ENCODE measurements at places on chromosomes 2 and 18. TPM values are rescaled to one million over a fixed set of nuclear protein-coding genes. Genes with fewer than 3 reads are reported as not detected.

- no peaks in the 10 kb centered on the region for H3K4me1 ChIP-seq
- peaks cover 3% of the 10 kb centered on the region for H3K27me3 ChIP-seq
- H3K36me3 ChIP-seq: peaks cover 9% of the 10 kb centered on the region
- no peak overlapping the region for H3K27ac ChIP-seq
Measured at GRCh38 chr18:31741097-31741735, 19.5 kb downstream of the SLC25A52 start.

- H3K36me3 ChIP-seq: no peaks in the 10 kb centered on the region
- no peaks in the 10 kb centered on the region for H3K4me1 ChIP-seq
- H3K27me3 ChIP-seq: peaks cover 1% of the 10 kb centered on the region
- no peak overlapping the region for H3K4me3 ChIP-seq
Measured at GRCh38 chr2:80001701-80002101, 302.9 kb downstream of the LRRTM1 start.

UNC80 gene
- 0.05 TPM for total RNA-seq

DNA sequence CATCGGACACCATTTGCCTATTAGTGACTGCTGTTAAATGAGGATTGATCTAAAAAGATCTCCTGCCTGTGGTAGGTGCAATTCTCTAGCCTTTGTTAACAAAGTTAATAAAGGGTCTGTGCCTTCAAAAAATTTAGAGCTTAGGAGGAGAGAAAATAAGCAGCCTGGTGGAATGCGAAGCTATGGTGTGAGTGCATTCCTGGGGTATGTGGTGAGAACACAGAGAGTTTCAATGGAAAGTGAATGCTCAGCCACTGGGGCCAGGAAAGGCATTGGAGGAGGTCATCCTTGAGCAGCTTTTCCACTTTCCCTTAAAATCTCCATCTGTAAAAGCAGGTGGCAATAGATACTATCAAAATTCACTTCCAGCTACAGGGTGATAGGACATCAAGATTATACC, 331.2 kb upstream of the LRATD1 start:
- DNase-seq: no peak
- peaks cover 4% of the 10 kb centered on the region for H3K4me1 ChIP-seq
- H3K27me3 ChIP-seq: no peaks in the 10 kb centered on the region
- no peak overlapping the region for H3K27ac ChIP-seq
- H3K4me3 ChIP-seq: no peak overlapping the region

NDUFAF7 gene
- total RNA-seq: 16.6 TPM

DNA sequence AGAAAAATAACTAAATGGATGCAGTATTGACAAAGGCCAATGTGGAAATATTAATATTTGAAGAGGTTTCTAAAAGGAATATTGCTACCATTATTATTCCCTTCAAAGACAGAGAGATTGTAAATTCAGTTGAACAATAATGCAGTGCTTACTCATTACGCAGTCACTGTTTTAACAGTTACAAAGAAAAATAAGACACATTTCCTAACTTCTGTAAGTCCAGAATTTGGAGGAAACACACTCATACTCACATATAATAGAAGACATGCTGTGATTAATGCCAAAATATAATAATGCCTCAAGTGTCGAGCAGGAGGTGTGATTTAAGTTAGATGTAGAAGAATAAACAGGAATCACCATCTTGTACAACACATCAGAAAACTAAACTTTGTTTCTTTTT, 389.2 kb downstream of the FBXO15 start:
- no peaks in the 10 kb centered on the region for H3K36me3 ChIP-seq
- H3K27ac ChIP-seq: no peak overlapping the region
- H3K4me3 ChIP-seq: no peak overlapping the region
- H3K27me3 ChIP-seq: peaks cover 3% of the 10 kb centered on the region
- no peak for DNase-seq
- H3K4me1 ChIP-seq: no peaks in the 10 kb centered on the region
